ENCODE measurements at places on chromosomes 5 and 9.

- no peak for DNase-seq
Measured at GRCh38 chr5:79111387-79111959, at the start of gene BHMT. BHMT (plus strand) TSS chr5:79111809; CDS start chr5:79111886, 77 bp downstream.

DNA sequence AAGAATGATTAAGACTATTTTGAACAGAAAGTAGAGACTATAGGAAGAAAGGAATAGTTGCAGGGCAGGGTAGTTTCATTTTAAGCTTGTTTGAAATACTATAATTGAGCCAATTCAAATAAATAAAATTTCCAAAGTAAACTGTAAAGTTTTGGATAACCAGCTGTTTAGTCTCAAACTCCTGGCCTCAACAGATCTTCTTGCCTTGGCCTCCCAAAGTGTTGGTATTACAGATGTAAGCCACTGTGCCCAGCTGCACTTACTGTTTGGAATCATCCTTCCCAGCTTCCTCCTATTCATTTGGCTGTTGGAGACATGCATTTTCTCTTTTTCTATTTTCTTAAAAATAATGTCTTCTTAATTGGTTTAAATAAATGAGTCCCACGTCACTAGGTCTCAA is 231.0 kb downstream of the NNT start:
- DNase-seq = no peak

DNA sequence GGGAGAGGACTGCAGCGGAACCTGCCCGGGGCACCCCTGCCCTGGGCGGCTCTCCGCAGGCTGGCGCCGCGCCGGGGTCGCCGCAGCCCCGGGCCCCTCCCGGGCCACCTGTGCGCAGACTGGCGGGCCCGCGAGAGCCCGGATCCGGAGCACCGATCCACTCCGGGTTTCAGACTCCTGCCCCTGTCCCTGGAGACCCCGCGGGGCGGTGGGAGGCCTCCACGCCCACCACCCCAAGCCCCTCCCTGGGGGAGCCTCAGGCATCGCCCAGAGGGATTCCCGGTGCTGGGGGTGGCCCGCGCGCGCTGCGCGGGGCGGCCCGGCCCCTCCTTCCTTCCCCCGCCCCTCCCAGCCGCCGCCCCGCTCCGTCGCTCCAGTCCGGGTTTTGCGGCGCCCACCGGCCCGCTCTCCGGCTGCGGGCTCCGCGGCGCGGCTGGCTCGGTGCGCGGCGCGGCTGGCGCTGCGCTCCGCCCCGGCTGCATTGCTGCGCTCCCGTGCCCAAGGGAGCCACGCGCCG is at the start of gene UNC5A:
UNC5A (plus strand) TSS at position 479 of the 517 bp plus-strand sequence. CDS start 192 bp downstream, outside the sequence.
- peak; percentile 23 for DNase-seq

DNA sequence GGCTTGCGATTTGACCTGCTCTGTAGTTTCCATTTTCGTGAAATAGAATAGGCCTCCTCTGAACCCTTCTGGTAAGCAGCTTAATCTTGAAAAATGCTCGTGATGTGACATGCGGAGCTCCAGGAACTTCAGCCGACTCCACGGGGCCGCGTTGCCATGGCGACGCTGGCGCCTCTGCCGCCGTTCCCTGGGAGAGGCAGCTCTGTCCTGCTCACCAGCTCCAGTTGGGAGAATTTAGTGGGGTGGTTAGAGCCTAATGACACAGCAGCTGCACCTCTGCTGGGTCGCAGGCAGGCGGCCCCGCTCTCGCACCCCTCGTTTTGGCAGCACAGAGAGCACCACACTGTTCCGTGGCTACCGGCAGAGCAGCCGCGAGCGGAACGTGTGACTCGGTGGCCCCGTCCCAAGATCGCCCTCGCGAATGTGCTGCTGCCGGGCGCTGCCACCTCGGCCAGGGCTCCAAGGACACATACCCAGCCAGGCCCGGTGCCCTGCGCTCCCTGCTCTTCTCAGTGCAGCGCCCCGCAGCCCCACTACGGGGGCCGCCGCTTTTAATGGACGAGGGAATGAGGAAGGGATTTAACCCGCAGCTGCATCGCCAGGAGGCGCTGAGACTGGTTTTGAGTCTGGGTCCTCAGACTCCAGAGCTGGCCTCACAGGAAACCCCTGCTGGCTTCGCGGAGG is 131.2 kb upstream of the LMX1B start:
- DNase-seq = no peak

DNA sequence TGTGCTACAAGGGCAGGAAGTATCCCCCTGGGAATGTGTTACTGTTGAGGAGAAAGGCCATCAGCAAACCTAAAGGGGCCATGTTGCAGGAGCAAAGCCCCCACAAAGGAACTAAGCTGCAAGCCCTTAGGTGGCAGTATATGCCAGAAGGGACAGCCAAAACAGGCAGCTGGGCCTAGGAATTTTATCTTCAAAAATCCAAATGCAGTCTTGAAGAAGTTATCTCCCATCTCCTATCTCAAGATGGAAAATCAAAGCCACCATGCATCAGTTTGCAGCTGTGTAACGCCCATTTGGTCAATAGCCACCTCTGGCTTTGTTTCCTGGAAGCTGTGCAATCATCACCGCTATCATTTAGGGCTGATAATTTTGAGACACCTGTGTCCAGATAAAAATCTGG is 400.3 kb downstream of the ARHGEF28 start:
- DNase-seq = no peak

GRCh38 chr5:64592730-64593341 is 87.0 kb downstream of the RGS7BP start:
- DNase-seq = no peak

DNA sequence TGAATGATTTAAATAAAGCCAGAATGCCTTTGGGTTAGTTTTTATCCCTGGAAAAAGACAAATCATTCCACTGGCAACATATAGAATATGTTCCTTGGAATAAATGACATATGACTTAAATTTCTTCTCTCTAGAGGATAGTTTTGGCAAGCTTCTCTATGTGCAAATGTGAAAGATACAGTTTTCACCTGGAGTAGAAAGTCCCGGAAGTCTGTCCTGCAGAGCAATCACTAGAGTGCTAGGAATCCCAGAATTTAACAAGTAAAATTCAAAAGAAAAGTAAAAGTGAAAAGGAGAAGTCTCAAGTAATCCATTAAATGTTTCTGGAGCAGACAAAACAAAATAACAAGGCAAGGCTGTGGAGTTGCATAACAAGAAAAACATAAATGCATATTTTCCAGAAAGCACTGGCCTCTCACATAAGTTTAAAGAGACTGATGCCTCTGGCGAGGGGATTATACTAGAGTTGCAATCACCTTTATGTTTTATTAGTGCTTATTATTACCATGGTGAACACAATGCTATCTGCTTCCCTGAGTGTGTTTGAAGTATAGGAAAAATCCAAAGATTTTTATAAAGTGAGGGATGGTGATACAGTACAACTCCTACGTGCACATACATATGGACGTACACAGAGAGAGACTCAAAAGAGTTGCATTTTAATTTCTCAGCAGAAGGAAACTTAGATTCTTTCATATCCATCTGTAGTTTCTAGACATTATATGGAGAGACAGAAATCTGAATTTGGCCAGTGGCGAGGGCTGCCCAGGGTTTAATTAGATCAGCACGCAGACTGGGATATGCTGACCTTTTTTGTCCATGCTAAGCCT is 188.3 kb upstream of the ANKRD55 start:
- DNase-seq = no peak

DNA sequence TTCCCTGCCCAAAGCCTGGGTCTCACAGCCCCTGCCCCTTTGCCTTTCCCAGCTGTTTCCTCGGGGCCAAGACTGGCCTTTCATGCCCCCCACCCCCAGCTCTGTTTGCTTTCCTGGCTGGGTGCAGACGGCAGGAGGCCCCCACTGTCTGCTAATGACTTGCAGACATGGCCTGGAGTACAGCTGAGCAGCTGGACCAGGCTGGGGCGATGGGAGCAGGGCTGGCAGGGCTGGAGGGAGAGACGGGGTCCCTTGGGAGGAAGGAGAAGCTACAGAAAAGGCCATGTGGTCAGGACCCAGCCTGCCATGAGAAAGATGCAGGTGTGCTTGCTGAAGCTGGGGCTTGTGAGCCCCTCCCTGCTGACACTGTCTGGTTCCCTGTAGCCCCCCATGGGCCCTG is 28.3 kb upstream of the GFPT2 start:
- DNase-seq = no peak

- DNase-seq = no peak
Measured at GRCh38 chr9:107615321-107615720, 125.8 kb upstream of the KLF4 start.

DNA sequence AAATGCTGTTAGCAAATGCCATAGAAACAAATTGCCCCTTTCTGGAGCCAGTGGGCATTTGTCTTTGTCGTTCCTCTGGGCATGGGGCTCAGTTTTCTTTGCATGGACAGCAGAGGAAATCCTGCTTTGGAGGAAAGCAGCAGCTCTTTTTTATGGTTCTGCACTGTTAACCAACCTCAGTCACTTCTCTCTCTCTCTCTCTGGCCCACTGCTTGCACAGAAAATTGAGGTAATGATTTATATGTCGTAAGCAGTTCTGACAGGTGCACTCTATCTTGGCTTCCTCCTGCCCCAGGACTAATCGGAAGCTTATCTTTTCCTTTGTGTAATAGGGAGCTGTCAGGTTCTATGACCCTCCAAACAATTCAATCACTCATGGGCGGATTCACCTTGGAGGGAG is 159.6 kb upstream of the GPR151 start:
- no peak for DNase-seq

- DNase-seq = no peak
Measured at GRCh38 chr5:38094889-38095288, 163.5 kb upstream of the EGFLAM start.

DNA sequence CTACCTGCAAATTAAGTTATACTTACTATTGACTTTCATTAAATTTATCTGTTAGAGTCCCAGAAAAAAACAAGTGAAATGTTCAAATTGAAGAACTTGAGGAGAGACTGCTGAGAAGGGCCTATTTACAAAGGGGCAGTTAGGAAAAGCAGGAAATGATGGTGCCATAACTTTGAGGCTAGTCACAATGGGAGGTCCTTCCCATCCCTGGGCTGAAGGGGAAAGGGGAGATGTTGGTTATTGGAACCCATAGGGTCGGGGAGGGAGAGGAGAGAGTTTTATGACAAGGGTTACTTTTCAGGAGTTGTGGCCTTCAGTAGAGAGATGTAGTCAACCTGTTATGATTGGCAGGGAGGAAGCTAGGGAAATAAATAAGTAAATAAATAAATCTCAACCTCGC is 169.1 kb downstream of the DMRT2 start:
- no peak for DNase-seq

DNA sequence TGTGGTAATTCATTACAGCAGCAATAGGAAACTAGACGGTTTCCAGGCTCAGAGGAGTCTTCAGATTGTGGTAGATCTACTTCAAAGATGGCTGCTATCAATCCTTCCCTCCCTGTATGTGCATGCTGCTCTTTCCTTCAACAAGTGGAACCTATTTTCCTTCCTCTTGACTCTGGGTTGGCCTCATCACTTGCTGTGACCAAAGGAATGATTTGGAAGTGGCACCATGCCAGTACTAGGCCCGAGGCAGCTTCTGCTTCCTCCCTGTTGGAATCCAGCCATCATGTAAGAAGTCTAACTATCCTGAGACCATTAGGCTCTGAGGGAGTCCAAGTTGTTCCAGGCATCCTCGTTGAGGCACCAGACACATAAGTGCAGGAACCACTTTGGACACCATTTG is 46.5 kb upstream of the MCTP1 start:
- no peak for DNase-seq

GRCh38 chr9:7788772-7789171 is 10.8 kb downstream of the DMAC1 start:
- DNase-seq = no peak
